ENCODE measurements at places on chromosomes 16 and 17.
A peak's percentile ranks its signal among the peaks of the same experiment; 100 is the strongest.

DNA sequence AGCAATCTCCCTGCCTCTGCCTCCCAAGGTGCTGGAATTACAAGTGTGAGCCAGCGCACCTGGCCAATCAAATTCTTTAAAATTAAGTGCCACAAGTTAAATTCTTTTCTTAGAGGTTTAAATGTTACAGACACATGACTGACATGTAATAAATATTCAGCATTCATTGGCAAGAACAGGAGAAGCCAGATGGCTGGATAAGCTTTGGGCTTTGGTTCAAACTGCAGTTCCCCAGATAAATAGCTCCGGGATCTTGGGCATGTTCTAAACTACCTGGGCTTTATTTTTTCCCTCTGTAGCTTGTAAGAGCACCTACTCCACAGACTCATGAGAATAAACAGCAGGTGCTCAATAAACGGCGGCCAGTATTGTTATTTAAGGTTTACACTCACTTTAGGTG, 34.1 kb downstream of the ABAT start:
- no peak for DNase-seq

GRCh38 chr17:72502371-72503341, 381.8 kb downstream of the SOX9 start:
- no peak for DNase-seq

DNA sequence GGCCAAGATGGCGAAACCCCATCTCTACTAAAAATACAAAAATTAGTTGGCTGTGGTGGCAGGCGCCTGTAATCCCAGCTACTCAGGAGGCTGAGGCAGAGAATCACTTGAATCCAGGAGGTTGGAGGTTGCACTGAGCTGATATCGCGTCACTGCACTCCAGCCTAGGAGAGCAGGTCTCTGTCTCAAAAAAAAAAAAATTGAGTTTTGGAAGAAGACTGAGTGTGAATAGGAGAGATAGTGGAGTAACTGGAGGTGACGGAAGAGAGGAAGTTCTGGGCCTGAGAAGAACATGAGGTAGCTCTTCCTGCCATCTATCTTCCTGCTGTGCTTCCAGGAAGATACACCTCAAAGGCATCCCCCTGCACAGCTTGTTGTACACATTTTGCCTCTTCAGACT, 11.4 kb downstream of the HOXB1 start:
- DNase-seq, result no peak

GRCh38 chr17:65312718-65313377, 175.7 kb downstream of the RGS9 start:
- no peak for DNase-seq

GRCh38 chr16:51355195-51355594, 204.1 kb upstream of the SALL1 start:
- DNase-seq, result no peak

DNA sequence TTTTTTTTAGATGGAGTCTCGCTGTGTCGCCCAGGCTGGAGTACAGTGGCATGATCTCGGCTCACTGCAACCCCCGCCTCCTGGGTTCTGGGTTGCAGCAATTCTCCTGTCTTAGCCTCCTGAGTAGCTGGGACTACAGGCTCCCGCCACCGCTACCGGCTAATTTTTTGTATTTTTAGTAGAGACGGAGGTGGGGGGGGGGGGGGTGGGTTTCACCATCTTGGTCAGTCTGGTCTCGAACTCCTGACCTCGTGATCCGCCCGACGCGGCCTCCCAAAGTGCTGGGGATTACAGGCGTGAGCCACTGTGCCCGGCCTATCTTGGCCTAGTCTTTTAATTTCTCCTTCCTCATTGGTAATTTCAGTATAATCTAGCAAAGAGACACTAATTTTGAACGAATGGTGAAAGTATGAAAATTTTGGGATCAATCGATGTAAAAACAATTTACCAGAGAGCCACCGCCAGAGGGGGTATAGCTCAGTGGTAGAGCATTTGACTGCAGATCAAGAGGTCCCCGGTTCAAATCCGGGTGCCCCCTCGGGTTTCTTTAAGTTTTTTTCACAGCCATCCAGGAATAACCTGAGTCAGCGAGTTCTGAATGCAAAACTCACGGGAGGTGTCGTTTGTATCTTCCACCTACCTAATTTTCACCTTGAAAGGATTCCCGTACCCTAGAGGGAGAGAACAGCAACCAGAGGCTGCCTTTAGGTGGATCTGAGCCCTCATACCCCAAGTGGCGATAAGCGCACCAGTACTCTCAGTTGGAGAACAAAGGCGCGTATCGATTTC, 2.5 kb upstream of the LASP1 start:
- peak; percentile 81 for DNase-seq

DNA sequence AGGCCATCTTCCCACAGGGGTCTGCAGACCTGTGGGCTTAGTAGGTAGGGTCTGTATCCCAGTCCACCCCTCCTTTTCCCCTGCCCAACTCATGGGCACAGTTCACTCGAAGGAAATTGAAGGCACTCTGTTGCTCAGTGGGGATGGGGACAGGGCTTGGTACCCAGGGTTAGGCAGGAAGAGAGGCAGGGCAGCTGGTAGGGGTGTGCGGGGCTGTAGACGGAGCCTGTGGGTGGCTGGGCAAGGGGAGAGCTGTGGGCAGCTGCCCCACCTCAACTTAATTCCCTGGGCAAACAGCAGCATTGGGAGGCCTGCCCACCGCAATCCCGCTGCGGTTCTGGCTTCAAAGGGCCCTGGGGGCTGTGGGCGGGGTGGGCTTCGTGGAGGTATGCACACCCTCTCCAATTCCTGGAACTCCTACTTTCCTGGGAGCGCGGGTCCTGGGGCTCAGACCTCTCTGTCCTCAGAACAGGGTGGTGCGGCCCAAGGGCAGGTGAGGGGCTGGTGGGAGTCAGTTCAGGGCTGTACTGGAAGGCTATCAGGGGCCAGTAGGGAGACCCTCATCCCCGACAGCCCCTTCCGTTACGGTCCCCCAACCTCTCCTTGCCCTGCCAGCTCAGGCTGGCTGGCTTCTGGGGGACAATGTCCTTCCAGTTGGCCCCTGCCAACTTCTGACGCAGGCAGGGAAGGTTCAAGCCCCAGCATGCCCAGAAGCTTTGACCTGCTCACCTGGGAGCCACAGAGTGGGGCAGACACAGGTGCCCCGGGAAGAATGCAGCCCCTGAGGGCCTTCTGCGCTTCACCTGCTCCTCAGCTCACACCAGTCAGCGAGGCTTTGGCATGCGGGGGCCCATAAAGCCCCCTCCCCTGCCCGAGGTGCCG, 9.1 kb downstream of the FOXJ1 start:
- no peak for DNase-seq

DNA sequence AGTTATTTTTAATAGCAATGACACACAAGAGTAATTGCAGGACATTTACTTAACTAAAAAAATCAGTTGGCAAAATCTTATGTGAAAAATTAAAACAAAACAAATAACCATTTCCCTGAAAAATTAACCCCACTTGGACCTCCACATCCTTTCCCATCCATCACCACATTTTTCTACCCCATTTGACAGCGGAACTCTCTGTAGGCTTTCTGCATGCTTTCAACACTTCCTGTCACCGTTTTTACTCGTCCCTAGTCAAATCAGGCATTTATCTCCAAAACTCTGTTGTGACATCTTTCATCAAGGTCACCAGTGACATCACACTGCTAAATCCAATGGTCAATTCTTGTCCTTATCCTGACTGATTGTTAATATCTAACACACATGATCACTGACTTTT, 27.5 kb downstream of the KCNJ16 start:
- DNase-seq, result no peak

DNA sequence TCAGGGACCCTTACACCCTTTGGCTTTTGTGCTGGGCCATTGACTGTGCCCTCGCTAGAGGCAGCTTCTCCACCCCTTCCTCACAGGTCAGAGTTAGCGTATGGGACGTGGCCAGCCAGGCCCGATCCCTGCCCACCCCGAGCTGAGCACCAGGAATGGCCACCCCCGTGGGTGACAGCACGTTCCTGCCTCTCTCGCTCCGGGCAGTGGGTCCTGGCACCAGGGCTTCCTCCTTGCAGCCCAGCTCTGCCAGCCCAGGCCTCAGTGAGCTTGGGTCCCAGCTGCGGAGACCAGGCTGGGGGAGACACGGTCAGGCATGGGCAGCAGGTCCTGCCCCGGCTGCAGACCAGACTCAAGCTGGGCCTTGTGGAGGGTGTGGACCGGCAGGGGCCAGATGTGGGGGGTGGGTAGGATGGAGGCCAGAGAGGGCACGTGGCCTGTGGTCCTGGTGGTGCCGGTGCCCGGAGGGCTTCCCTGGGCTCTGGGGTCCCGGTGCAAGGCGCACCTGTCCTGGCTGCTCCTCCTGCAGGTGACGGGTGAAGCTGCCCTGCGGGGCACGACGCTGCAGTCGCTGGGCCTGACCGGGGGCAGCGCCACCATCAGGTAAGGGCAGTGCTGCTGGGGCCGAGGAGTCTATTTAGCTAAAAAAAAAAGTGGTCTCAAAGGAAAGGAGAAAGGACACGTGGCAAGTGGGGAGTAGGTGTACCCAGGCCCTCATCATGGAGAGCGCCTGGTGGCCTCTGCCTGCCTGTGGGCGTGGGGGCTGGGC, 18.2 kb downstream of the ASPSCR1 start:
- DNase-seq, result no peak

GRCh38 chr16:69845181-69845580, 83.0 kb downstream of the WWP2 start:
- DNase-seq, result no peak

DNA sequence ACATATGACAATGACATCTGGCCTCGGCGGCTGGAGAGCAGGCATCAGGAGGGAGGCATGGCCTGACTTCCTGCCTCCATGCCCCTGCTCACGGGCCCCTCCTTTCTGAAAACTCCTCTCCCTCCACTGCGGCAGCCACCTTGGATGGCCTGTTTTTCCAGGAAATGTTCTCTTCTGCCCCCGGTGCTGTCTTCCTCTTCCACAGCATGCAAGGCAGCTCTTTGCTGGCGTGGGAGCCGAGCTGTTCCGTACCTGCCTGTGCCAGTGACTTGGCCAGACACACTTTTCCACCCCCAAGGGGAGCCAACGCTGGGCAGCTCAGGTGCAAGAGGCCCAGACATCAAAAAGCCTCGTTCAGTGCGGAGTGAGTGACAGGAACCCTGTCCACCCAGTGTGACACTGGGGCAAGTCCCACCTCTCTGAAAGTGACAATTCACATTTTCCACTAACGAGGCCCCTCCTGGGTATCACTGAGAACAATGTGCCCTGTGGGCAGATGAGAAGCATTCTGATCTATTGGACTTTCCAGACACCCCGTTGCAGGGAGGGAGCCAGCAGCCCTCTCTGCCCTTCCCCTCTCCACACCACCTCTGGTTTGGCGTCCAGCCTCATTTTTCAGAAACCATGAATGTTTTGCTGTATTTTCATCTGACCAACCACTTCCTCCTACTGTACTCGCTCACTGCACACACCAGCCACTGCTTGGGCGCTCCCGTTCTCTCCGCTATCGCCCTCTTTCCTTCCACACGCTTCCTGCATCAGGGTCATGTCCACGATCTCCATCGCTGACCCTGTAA, 31.2 kb downstream of the NSMCE1 start:
- DNase-seq, result no peak

- DNase-seq, result peak; percentile 90
These were observed at the start of gene TNFRSF12A for GRCh38 chr16:3020247-3020603. Gene TNFRSF12A, plus strand, starts transcription at chr16:3020368. Its CDS starts 30 bp downstream, at chr16:3020398.

- no peak for DNase-seq
These were observed 18.0 kb downstream of the ADCY7 start for GRCh38 chr16:50284131-50284911.

DNA sequence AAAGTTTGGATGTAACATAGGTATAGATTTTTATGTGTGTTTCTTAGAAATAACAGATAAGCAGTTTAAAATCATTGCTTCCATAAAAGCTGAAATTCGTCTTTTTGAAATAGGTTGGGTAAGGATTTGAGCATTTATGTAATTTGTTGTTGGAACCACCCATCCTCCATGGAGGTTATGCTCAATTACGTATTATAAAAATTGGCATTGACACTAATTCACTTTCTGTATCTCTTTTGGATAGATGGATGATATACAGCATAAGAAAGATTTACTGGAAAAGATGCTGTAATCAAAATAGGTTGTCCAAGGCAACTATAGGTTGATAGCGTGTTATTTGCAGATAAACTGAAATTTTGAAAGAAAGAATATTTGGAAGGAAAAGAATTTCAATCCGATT, 105.5 kb downstream of the PRKCA start:
- no peak for DNase-seq

Data from RKO (cell line).